SHP77 (cell line): ENCODE measurements at places on chromosomes 13 and 19.

- DNase-seq = no peak
These were observed 5.0 kb upstream of the CCDC194 start for GRCh38 chr19:17398902-17399527.

DNA sequence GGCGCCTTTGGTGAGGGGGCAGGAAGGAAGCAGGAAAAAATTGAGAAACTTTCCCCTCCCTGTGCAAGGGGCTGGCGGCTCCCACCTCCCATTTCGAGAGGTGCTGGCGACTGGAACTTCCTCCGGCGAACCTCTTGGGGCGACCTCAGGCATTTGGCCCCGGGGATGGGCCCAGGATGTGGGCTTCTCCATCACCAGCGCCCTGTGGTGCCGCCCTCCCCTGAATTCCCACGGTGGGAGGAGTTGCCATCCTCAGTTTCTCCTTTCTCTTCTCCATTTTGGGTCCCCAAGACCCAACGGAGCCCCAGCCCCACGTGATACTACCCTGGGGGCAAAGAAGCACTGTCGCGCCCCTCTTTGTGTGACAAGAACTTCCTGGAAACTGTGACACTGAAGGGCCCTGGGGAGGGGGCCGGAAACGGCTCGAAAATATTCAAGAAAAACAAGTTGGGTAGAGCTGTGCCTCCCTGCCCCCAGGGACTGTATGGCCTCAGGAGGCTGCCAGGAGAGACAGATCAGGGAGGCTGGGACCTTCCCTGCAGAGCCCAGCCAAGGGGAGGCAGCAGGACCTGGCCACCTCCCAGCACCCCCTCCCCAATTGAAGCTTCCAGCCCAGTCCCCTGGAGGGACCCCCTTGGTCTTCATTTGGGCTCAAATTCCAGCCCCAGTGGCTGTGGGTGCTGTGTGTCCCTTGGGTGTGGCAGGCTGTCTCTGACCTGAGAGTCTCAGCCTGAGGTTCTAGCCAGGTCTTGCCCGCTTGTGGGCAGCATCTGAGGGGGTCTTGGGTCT is 16.2 kb upstream of the AP1M2 start:
- no peak for DNase-seq

DNA sequence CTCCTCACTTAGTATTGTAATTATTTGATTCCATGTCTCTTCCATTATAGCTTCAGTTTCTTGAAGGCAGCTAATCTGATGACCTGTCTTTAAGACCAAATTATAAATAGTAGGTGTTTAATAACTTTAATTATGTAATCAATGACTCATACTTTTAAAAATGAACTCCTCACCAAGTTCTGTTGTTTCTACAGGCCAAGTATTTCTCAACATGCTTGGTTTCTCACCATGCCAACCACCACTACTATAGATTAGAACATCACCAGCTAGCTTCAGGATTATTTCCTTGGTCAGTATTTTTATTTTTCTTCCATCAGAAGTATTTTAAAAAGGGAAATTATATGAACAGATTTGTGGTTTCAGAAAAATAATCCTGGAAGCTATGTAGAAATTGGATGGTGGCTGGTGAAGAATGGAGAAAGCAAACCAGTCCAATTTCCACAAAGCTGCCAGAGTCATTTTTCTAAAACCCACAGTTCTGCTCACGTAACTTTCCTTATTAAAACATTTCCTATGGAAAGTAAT is 237.7 kb upstream of the DACH1 start:
- DNase-seq = no peak

GRCh38 chr13:67023130-67023876 is 206.8 kb downstream of the PCDH9 start:
- no peak for DNase-seq

DNA sequence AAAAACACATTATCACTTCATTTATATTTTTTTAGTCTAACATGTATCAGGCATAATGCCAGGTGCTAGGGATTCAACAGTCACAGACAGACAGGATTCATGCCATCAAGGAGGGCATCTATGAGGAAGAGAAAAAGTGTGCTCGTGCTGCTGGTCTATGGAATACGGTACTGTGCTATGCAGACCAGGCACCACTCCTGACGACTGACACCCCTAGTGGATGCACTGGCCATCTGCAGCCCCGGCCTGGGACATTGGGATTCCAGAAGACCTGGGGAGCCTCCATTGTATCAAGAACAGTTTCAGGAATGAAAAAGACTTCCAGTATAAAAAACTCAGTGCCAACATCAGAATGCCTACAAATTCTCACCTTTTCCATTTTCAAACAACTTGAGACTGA is 94.0 kb downstream of the KLF12 start:
- peak; percentile 23 for DNase-seq

GRCh38 chr13:46551410-46552302 is 1.3 kb upstream of the LRCH1 start:
- DNase-seq = peak; percentile 53

DNA sequence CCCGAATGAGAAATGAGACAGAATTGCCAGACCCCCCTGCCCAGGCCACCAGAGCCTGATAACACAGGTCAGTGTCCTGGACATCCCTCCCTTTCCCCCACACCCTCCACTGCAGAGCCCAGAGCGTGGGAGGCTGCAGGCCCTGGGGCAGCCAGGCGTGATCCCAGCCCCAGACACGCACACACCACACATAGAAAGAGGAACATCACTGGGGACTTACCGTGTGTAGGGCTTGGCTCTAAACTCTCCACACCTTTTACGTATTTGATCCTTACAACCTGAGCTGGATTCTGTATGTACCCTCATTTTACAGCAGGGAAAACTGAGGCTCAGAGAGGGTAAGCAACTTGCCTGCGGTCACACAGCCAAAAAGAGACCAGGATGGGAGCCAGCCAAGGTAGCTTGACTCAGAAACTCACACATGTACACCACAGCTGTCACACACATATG is 334 bp upstream of the ANGPTL6 start:
- DNase-seq = no peak

GRCh38 chr19:29614046-29614445 is 8.0 kb downstream of the POP4 start:
- DNase-seq = no peak

GRCh38 chr13:107124129-107124718 is 556.3 kb upstream of the ARGLU1 start:
- peak; percentile 40 for DNase-seq

GRCh38 chr13:25218019-25218418 is 45.9 kb upstream of the AMER2 start:
- no peak for DNase-seq

GRCh38 chr13:71865874-71866334 is 1.1 kb downstream of the DACH1 start:
- no peak for DNase-seq

GRCh38 chr19:6718741-6719539 is 1.5 kb downstream of the C3 start:
- no peak for DNase-seq

DNA sequence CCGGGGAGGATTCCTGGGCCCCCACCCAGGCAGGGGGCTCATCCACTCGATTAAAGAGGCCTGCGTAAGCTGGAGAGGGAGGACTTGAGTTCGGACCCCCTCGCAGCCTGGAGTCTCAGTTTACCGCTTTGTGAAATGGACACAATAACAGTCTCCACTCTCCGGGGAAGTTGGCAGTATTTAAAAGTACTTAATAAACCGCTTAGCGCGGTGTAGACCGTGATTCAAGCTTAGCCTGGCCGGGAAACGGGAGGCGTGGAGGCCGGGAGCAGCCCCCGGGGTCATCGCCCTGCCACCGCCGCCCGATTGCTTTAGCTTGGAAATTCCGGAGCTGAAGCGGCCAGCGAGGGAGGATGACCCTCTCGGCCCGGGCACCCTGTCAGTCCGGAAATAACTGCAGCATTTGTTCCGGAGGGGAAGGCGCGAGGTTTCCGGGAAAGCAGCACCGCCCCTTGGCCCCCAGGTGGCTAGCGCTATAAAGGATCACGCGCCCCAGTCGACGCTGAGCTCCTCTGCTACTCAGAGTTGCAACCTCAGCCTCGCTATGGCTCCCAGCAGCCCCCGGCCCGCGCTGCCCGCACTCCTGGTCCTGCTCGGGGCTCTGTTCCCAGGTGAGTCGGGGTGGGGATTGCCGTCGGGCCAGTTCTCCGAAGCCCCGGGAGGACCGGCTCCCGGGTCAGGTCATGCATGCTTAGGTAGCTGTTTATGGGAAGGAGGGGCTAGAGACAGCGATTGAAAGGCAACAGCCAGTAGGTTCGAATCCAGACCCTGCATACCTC is at the start of gene ICAM1:
ICAM1 (plus strand) TSS at position 505 of the 779 bp plus-strand sequence; CDS start at position 545, 40 bp downstream.
- DNase-seq = peak; percentile 60

- peak; percentile 99 for DNase-seq
These were observed 22.3 kb downstream of the NLRP11 start for GRCh38 chr19:55809381-55810058.

GRCh38 chr19:48819366-48819816 is 8.6 kb upstream of the BCAT2 start:
- peak; percentile 62 for DNase-seq

DNA sequence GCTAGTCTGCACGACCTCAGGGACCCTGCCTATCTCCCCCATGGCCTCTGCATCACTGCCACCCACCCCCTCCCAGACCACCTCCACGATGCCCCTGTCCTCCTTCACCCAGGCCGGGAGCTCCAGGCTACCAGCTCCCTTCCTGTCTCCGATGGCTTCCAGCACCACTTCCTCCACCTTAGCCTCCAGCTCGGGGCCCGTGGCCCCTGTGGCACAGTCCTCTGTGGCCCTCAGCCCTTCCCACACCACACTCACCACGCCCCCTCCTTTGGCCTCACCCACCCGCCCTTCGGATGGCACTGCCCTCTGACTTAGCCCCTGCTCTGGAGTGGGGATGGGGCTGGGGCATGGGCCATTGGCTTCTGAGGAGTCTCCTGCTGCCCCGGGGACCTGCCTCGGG is 7.2 kb downstream of the PALM3 start:
- no peak for DNase-seq

- no peak for DNase-seq
These were observed 11.9 kb downstream of the PEX11G start for GRCh38 chr19:7476777-7477494.

- no peak for DNase-seq
These were observed 7.3 kb upstream of the CCNE1 start for GRCh38 chr19:29804493-29804892.

DNA sequence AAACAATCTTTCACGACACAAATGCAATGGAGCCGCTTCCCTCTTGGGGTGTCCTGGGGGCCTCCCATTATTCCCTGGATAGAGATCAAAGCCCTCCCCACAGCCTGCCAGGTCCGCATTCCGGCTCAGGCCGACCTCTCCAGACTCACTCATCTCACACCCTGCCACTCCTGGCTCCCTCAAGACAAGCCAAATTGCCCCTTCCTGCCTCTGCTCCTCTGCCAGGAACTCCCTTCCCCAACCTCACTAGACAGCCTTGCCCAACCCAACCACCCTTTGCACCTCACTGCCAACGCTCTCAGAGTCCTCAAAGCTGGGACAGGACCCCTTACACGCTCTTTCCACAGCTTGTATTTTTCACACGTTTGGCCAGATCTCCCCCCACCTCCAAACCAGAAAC is 1.5 kb downstream of the ABHD17A start:
- no peak for DNase-seq

GRCh38 chr19:32178401-32178800 is 167.0 kb upstream of the ZNF507 start:
- DNase-seq = no peak

GRCh38 chr13:20945952-20946383 is 43.4 kb upstream of the XPO4 start:
- DNase-seq = no peak

DNA sequence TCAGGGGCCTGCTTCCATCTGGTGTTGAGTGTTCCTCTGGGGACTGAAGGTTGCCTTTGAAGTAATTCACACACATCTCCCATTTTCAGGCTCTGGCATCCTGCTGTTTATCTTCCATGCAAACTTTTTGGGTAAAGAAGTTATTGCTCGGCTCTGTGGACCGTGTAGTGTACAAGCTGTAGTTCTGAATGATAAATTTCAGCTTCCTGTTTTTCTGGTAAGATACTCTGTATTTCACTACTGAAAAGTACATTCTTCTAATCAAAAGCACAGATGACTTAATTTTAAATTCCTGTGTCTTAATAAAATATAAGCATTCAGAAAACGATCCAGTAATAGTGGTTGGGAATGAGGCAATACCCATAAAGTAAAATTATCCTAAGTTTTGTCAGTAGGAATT is 36.7 kb downstream of the MPHOSPH8 start:
- DNase-seq = no peak

GRCh38 chr13:103471896-103472295 is 405.7 kb upstream of the SLC10A2 start:
- DNase-seq = no peak

DNA sequence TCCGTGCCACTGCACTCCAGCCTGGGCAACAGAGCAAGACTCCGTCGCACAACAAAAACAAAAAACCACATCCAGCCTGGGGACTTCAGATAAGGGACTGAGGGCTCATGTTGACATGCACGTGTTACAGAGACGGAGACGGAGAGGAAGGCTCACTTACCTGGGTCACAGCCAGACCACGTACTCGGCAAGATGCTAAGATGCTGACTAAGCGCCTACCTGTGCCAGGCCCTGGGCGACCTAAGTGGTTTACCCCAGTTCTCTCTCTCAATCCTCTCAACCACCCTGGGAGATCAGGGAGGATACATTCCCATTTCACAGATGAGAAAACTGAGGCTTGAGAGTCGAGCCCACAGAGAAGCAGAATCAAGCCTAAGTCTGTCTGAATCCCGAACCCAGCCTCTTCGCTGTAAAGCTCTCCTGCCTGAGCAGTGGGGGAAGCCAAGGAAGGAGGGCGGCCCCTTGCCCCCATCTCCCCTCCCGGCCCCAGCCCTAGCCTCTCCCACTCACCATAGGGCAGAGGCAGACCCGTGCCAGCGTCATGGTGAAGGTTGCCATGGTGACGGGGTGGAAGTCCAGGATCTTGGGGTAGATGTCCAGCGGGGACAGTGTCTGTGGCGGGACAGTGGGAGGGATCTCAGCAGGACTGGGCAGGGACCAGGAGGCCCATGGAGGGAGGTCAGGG is 13.5 kb downstream of the ERCC2 start:
- DNase-seq = no peak

DNA sequence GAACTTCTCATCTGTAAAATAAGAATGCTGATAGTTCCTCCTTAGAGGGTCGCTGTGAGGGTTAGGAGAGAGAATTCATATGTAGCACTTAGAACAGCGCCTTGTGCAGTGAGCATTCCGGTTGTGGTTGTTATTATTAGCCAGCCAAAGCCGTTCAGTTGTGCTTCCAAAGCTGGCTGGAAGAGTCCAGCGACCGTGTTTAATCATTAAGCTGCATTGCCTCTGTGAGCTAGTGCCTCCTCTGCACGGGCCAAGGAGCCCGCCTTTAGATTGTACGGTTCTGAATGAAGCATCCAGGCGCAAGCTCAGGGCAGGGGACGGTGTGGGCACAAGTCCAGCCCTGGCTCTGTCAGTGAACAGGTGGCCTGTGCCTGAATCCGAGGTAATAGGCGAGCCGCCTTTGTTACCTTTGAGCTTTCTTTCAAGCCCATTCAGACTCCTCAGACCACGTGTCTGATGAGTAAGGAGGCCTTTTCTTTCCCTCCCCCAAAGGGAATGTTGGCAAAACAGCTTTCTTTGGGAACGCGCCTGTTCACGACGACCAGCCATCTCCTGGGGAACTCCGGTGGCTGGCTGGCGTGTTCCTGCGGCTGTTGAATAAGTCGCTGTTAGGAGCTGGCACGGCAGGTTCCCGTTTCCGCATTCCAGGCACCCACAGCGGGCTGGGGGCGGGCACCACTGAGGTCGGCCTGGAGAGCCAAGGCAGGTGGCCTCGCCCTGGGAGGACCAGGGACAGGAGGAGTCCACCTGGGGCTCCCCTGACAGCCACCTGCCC is 25.1 kb downstream of the SIPA1L3 start:
- peak; percentile 54 for DNase-seq
